NCI-H1048 (cell line): ENCODE measurements at places on chromosomes 7 and 10.

DNA sequence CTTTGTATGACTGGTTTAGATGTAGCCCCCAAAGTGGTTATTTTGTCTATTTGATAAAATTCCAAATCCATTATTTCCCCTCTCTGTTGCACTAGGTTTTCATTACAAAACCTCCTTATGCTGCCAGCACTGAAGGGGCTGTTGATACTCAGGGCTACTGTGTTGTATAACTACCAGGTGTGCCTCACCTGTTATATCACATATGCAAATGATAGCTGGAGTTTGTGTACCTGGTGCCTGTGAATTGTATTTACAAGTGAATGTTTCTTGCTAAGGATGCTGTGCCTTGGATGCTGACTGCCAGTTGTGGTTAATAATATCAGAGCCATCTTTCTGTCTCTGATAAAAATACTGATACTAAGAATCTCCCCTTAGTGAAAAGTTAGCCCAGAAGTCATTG is 84.8 kb upstream of the CCDC6 start:
- no peak for DNase-seq

GRCh38 chr7:124575176-124575575 is 190.4 kb downstream of the GPR37 start:
- no peak for DNase-seq

DNA sequence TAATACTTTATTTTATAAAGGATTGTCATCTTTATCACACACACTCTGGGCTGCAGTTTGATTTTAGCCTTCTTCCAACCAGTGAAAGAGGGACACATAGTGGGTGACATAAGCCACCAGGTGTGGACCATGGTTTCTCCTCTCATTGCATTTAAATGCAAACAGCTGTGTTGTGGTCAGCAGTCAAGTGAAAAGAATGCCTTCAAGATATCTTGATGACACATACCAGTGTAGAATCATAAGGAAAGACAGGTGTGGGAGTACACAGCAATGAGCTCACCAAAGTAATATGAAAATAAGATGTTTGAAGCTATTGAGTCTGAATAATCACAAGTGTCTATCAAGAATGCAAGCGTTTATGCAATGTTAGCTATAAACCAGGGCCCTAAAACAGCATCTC is 580.0 kb downstream of the XPNPEP1 start:
- DNase-seq, result no peak

DNA sequence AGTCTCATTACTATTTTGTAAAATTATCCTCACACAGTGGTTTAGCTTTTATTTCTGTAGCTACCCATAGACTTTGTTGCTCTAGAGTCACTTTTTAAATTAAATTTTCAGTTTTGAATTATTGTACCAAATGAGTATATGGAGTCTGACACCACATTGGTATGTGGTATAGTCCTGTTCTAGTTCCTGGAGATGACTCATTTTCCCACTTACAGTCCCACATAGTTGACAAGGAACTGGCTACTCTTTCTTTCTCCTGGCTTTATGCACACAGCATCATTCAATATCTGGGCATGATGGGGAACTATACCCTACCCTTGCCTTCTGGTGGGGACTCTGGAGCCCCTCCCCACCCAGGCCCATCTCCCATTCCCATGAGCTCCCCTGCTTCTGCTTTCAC is 92.6 kb upstream of the RAB11FIP2 start:
- no peak for DNase-seq

DNA sequence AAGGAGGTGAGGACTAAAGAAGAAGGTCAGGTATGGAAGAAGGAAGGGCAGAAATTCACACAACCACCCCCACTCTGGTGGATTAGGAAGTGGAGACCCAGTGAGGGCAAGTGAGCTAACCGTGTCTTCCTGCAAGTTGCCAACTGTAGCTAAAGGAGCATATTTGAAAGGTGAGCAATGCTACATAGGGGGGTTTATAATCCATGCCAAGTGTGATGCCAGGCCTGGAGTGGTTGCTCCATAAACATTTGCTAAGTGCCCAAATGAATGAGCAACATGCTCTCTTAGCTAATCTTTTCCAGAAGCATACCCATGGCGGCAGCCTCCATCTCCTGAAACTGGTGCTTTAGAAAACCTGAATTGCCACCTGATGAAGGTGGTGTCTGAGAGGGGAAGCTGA is 121.6 kb downstream of the LRRC18 start:
- DNase-seq, result no peak

DNA sequence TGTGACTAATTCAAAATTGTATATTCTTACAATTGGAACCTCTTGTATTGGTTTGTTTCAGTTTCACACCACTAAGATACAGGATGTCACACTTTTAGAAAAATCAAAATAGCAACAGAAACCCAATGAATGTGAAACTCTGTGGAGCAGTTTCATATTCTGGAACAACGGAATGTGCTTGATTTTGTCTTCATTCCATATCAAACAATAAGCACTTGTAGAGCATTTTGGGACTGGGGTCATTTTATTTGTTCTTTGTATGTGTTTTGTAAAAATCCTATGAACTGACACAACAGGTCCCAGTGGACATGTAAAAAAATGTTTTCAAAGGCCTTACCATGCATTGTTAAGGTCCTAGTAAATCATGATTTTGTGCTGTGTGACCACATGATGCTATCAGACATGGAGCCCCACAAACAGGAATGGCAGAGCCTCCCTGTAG is 123.1 kb downstream of the DKK1 start:
- DNase-seq, result no peak

DNA sequence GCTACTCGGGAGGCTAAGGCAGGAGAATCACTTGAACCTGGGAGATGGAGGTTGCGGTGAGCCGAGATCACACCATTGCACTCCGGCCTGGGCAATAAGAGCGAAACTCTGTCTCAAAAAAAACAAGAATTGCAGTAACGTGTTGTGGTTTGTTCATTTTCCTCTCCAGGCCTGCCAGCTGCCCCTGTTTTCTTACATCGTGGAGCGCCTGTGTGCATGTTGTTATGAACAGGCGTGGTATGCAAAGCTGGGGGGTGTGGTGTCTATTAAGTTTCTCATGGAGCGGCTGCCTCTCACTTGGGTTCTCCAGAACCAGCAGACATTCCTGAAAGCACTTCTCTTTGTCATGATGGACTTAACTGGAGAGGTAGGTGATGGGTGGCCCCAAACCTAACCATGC is 52.1 kb downstream of the TRRAP start:
- DNase-seq, result no peak

- no peak for DNase-seq
These were observed 40.0 kb downstream of the CDK1 start for GRCh38 chr10:60818134-60818770.

DNA sequence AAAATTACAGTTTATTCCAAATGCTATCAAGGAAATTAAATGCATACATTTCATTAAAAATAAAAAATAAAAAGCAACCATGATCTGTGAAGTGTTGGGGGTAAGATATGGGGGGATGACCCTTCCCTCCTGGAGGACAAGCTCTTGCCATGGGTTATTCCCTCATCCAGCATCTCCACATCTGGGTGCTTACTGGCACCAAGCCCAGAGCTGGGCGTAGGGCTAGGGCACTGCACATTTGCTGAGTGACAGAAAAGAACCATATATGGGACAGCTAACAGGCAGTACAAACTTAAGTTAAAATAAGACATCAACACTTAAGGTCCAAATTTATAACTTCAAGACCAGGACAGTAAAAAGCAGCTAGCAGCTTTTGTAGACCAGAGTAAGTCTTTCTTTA is 10.2 kb downstream of the CCDC6 start:
- DNase-seq, result no peak

DNA sequence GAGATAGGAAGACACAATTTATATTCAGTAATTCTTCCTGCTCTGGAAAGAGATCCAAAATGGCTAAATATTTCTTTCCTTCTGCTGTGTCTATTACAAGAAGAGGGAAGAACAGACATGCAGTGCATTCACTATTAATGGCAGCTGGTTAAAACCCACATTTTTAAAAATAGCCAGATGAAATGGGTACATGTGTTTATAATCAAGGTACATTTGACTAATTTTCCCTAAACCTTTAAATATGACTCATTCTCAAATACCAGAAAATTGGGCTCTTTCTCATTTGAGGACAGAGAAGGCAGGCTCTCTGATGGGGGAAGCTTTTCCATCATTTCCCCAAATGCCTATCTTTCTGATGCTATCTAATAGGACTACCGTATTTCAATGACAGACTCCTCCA is 215.7 kb upstream of the HABP2 start:
- DNase-seq, result no peak

- DNase-seq, result no peak
These were observed 68.1 kb downstream of the DGKB start for GRCh38 chr7:14834456-14834855.

- no peak for DNase-seq
These were observed 14.9 kb downstream of the DUSP5 start for GRCh38 chr10:110512461-110513187.

- no peak for DNase-seq
These were observed 241.2 kb downstream of the CCDC7 start for GRCh38 chr10:32687116-32687515.
